ENCODE measurements at places on chromosomes 5 and 9.
A peak's percentile ranks its signal among the peaks of the same experiment; 100 is the strongest.

DNA sequence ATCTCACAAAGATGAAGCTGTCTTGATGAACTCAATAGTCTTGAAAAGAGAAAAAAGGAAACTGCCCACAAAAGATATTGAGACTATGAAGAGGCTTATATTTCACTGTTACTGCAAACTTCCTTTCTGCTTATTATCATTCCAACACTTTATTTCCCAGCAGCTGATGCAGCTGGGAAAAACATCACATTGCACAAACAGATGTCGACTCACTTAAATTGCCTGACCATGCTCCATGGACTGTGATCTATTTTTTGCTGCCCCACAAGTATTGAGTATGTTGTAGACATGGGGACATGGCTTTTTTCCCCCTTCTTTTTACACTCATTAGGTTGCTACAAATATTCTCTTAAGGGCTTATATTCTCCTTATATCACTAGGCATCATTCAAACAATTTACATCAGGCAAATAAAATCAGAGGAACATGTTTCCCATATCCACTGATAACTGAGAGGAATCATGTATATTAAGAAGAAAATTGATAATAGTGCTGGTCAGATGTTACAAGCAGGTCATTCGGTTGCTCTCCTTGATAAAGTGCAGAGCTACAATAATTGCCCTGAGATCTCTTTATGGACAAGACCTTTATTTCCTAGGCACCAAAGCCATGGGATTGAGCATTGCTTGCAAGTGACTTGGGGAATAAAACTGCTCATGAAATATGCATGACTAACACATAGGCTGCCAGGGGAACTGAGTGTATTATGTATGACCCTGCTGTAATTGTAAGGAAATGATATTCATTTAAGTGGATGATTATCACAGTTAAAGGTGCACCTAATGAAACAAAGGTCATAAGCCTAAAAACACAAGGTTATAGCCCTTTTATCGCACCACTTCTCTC is 509.9 kb downstream of the ZNF608 start:
- DNase-seq: no peak

DNA sequence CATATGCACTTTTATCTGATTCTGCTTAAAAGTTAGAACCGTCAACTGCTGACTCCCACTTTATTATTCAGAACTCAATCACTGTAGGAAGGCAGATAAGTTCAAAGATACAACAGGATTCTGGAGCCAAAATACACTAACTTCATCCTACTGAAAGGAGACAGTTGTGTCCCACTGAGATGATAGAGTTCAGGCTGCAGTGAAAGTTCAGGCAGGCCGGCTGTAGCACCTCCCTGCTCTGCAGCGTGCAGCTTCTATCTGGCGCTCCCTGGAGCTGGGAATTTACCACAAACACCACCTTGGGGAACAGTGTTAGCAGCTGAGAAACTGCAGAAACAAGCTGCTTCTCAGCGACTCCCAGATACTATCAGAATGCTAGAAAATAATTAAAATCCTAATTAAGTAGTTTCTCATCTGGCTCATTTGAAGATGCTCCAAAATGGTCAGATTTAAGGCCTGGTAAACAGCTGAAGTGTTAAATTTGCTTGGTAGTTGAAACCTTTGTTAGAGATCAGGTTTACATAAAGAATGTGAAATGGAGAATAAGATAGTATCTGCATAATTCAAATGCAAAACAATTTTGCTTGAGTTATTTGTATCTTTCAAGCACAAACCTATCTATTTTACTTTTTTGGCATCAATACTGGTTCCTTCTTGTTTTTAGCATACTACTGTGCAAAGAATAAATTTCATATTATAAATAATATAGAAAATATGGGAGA is 52.3 kb upstream of the CNTLN start:
- peak; percentile 16 for DNase-seq

- no peak for DNase-seq
Measured at GRCh38 chr9:89811886-89812450, 207.2 kb downstream of the GADD45G start.

DNA sequence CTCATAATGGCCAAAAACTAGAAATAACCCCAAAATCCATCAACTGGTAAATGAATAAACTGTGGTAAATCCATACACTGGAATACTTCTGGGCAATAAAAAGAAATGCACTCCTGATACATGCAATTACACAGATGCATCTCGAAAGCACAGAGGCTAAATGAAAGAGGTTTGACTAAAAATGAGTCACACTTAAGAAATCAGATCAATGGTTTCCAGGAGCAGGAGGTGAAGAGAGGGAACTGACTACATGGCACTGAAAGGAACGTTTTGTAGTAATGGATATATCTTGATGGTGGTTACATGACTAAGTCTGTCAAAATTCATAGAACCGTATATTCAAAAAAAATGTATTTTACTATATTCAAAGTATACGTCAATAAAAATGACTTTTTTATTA is 42.4 kb downstream of the STRBP start:
- no peak for DNase-seq

DNA sequence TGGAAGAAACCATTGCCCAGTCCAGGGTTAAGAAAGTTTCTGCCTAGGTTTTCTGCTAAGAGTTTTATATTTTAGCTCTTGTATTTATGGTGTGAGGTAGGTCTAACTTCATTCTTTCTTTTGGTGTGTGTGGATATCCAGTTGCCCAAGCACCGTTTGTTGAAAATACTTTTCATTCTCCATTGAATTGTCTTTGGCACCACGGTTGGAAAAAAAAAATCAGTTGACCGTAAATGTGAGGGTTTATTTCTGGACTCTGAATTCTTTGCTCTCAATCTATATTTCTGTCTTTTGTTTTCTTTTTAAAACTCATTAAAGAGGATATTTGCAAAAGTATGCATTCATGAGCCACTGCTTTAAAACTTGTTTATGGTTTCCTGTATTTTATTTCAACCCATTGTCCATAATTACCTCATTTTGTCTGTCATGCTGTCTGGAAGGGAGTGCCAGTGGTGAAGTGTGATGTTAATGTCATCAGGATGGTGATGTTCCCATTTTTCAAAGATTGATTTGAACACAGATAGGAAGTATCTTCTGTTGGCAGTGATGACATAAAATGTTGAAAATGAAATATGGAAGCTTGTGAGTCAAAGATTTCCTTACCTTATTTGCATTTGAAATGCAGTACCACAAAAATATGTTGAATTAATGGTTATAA is 33.9 kb downstream of the HABP4 start:
- DNase-seq: no peak

GRCh38 chr9:121185178-121185745 is 16.4 kb downstream of the RAB14 start:
- no peak for DNase-seq

DNA sequence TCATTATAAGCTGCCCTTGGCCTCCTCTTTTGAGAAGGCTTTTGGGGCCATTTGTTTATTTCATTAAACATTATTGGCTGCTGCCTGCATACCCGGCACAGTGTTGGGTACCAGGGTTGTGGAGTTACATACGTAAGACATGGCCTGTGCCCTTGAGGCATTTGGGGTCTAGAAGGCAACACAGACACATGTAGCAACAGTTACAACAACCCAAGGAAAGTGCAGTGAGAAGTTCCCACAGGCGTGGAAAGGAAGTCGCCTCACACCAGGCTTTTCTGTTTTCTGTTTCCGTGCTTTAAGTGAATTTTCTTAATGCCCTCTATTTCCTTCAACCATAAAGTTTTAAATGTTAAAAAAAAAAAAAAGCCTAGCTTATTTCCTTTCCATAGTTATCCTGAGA is 47.4 kb downstream of the GALNT10 start:
- DNase-seq: no peak

DNA sequence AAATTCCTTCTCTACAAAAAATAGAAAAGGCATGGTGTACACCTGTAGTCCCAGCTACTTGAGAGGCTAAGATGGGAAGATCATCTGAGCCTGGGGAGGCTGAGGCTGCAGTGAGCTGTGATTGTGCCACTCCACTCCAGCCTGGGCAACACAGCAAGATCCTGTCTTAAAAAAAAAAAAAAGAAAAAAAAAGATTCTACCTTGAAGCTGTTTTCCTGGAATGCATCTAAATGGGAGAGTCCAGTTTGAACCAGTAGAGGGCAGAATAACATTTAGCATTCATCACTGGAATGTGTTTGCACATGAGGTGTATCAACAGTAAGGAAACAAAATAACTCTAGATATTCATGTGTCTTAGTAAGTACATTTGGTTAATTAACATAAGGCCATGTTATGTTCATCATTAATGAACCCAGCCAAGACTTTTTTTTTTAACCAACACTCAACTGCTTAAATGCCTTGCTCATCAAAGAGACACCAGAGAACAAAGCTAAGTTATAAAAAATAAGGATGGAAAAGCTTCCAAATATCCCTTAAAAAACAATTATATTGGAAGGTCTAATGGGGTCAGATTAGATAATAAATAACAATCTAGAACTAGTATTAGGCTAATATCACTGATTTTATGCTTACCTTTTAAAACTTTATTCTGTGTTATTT is 16.1 kb downstream of the IFNE start:
- peak; percentile 43 for DNase-seq

- no peak for DNase-seq
Measured at GRCh38 chr5:166257661-166258060, 2033.8 kb upstream of the WWC1 start.

- no peak for DNase-seq
Measured at GRCh38 chr5:111813537-111813936, 56.5 kb upstream of the NREP start.

- no peak for DNase-seq
Measured at GRCh38 chr5:166497496-166498104, 1793.8 kb upstream of the WWC1 start.

- DNase-seq: no peak
Measured at GRCh38 chr5:126656401-126657007, 55.8 kb downstream of the PHAX start.

Measured in endothelial cell (in vitro differentiated cells).